Ammon's horn (tissue), 1 donor: ENCODE measurements at places on chromosomes 12 and 14.

DNA sequence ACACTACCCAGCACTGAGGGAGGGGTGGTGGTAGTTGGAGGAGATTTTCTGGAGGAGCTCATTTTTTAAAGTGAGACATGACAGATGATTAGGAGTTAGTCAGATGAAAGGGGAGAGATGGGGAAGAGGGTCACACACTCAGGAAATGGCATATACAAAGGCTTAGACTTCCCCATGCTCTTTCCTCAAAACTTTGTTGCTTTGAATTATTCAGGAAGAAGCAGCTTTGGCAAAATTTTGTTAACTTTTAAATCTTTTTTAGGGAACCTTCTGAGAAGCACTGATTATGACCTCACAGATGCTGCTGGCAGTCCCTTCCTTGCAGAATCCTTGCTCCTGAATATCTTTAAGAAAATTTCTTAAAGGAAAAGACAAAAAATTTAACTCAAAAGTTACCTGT is 19.8 kb downstream of the ALDH6A1 start:
- no peak for DNase-seq

GRCh38 chr14:22898302-22899090 is 15.5 kb downstream of the REM2 start:
- no peak for DNase-seq

DNA sequence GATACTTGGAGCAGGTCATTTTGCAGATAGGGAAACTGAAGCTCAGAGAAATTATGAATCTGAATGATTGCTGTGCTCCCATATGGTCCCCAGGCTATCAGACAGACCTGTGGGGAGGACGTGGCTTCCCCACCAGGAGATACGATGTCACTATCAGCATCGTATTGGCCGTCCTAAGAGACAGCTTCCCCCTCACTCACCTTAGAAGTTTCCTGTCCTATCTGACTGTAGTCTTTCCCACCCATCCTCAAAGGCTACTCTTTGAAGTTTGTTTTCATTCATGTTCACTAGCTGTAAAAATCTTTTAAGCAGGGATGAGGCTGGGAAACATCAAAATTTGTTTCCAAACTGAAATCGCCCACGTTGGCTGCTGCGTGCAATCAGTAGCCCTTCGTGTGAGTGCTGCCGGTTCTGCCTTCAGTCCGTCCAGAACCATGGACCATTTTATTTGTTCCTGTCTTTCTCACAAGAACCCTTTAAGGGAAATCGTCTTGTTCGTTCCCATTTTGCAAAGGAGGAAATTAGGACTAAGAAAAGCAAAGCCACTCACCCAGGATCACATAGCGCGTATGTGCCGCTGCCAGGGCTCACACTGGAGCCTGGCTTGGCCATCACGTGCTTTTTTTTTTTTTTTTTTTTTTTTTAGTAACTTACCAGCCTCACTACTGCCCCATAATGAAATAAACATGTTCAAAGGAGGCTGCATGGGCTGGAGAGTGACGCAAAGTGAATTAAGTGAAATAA is 1.0 kb upstream of the KDM2B start:
- peak; percentile 69 for DNase-seq

DNA sequence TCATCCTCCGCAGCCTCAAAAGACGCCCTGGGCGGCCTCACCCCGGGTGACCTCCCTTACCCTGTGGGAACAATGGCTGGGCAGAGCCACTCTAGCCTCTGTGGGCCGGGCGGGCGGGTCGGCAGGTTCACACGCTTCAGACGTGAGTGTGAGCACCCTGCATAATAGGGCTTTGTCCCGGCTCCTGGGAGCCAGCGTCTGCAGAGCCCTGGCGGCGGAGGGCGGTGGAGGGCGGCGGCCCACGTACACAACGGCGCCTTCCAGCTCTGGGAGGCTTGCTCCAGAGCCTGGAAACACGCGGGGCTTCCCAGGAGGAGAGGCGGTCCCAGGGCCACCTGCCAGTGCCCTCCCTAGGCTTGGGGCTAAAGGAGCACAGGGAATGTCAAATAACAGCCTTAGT is 205.6 kb downstream of the BCL11B start:
- DNase-seq = no peak

- DNase-seq = no peak
Observed at GRCh38 chr12:114919479-114919878, 235.5 kb upstream of the TBX3 start.

- DNase-seq = no peak
Observed at GRCh38 chr14:71372411-71372838, 465.2 kb downstream of the PCNX1 start.

DNA sequence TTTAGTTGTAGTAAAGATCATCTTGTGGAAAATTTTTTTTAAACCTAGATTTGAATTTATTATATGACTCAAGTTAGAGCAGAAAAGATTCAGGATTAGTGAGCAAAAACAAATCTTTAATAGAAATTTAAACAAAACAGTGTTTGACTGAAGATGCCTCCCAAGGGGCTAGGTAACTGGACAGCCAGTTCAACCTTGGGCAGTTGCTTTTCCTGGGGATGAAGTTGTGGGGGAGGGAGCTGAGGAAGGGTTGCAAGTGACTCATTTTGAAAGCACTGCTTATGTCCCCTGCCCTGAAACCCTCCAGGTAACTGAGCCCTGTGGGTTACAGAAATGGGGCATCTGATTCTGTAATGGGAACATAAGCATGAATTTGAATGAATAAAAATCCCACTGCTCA is 13.1 kb downstream of the CFAP54 start:
- no peak for DNase-seq

- no peak for DNase-seq
Observed at GRCh38 chr12:107511292-107511691, 174.3 kb upstream of the PWP1 start.

GRCh38 chr12:68237078-68237477 is 11.5 kb upstream of the IL26 start:
- peak; percentile 22 for DNase-seq

- no peak for DNase-seq
Observed at GRCh38 chr12:62917926-62918325, 17.0 kb downstream of the PPM1H start.

- DNase-seq = no peak
Observed at GRCh38 chr12:49959685-49960473, 1.8 kb upstream of the AQP5 start.

DNA sequence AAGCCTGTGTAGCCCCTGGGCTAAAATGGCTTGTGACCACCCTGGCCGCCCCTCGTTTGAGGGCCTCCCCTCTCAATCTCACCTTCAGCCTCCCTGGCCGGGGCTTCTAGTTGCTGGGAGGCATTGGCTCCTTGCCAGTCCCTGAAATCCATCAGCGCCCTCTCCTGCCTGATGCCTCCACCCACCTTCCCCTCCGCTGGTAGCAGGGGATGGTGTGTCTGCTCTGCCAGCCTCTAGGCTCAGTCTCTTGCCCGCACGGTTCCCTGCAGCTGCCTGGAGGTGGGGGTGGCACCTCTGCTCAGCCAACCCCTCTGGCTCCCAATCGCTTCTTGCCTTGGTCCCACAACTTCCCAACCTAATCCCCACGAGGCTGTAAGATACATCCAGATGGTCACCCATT is 167.9 kb downstream of the PHETA1 start:
- DNase-seq = no peak

DNA sequence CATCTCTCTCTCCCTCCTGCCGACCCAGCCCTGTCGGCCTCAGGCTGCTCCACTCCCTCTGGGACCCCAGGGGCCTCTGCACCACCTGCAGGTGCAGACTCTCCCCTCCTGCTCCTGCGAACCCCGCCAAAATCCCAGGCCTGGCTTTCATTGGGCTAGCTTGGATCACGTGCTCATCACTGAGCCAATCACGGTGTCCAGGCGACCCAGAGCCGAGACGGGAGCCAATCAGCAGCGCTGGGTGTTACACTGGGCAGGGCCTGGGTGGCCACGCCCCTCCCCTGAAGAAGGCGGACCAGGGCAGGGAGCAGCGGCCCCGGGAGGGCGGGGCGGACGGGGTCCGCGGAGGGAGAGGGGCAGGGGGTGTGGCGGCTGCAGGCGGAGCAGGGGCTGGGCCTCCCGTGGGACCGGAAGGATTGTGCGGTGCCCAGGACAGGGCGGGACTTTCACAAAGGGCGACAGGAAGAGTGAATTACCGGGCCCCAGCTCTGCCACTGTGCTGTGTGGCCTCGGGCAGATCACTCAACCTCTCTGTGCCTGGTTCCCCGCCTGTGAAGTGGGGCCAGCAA is 66.6 kb upstream of the FBRSL1 start:
- DNase-seq = no peak

DNA sequence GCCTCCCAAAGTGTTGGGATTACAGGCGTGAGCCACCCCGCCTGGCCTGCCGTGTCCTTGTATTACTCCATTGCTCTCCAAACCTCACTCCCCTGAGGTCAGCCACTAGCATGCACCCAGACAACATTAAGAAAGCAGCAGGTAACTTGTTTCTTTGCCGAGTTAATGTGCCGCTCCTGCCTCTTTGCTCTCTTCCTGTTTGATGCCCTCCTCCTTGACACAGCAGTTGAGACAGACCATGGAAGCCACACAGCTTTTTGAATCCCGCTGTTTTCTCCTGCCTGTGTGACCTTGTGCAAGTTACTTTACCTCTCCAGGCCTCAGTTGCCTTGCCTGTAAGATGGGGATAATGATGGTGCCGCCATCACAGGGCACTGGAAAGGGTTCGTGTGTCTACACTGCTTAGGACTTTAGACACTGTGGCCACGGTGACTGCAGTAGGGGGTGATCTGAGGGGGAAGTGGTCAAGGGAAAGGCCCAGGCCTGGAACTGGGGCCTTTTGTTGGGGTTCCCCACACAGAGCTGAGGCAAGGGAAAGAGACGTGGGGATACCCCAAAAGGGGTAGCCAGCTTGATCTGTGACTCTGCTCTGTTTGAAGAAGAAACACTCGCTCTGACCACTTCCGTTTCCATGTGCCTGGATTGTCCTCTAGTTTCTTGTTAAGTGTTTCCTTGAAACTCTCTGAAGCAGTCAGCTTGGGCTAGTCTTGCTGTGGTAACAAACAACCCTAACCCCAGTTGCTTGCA is 69.3 kb downstream of the RIN3 start:
- no peak for DNase-seq

DNA sequence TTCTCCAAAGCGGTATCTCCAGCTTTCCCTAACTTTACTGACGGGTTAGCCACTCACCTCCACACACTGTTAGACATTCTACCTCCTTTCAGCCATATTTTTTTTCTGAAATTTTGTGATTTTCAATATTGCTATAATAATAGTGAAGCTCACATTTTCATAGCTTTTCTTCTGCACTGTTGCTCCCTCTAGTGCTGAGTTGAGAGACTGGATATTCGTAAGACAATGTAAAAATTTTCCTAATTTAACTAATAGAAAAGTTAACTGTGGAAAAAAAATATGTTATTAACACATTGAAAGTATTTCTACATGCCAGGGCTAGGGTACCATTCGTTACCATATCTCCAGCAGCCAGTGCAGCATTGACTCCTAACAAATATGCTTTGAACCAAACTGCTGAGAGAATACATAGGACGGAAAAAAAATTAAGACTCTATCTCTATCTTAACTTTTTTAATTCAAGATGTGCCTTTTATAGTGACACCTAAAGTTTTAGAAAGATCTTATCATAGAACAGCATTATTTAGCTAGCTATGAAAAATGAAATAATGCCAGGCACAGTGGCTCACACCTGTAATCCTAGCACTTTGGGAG is 48.7 kb upstream of the ABCC9 start:
- DNase-seq = peak; percentile 39

- DNase-seq = no peak
Observed at GRCh38 chr12:88570103-88570502, 10.2 kb downstream of the KITLG start.

DNA sequence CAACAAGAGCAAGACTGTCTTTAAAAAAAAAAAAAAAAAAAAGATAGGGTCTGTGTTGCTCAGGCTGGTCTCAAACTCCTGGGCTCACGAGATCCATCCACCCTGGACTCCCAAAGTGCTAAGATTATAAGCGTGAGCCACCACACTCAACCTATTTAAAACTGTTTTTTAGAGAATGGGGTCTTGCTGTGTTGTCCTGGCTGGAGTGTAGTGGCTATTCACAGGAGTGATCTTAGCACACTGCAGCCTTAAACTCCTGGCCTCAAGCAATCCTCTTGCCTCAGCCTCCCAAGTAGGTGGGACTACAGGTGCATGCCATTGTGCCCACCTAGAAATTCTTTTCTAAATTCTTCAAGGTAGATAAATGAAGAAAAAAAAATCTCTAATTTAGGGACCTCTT is 7.6 kb downstream of the COQ10A start:
- no peak for DNase-seq

DNA sequence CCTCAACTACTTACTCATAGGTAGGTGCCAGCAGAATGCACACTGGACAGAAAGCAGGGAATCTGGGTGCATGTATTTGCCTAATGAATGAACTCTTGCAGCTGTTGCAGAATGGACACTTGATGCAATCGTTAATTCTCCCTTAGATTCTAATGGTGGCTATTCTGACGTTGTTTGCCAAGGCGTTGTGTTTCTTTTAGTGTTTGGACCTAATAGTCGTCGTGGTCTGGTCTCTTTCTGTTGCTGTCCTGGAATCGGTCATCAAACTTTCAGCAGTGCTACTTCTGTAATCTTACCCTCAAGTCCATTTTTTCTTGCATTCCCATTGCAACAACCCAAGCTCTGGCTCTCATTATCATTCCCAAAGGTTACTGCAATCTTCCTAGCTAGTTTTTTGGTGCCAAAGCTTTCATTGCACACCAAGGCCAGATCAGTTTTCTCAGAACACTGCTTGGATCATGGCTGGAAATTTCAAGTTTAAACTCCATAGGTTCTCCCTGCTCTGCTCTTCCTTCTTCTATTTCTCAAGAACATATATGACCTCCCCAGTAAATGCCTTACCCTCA is 31.3 kb downstream of the BMP4 start:
- no peak for DNase-seq

DNA sequence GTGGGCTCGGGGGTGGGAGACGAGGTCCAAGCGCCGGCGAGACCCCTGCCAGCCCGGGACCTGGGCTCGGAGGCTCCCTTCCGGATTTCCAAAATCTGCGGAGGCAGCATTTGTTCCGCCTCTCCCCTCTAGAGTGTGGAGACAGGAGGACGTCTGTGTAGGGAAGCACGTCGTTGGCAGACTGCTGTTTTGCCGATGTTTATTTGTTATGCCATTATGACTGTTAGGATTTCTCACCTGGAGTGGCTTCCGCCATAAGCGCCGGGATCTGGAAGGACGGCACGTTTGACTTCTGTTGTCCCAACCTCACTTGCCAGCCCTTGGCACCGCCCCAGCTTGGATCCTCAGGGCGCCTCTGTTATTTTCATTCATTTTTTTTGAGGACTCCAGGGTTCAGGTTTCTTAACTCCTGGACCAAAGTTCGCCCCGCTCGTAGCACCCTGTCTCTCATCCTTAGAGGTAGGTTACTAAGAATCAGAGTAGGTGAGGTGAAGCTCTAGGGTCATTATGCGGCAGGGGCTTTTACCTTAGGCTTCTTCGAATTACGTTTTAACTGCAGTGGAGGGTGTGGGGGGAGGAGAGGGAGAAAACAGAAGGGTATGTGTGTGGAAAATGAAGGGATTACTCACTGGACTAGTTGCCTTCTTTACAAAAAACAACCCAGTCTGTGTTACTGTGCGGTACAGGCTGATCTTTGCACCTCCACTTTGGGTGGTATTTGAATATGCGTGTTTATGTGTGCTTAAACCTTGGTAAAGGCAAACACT is 547 bp upstream of the PYGL start:
- DNase-seq = peak; percentile 34

- peak; percentile 67 for DNase-seq
Observed at GRCh38 chr12:124551268-124552144, 15.9 kb downstream of the NCOR2 start.

GRCh38 chr14:93941293-93941910 is 14.3 kb downstream of the FAM181A start:
- DNase-seq = no peak

GRCh38 chr14:72049462-72049861 is 117.2 kb downstream of the RGS6 start:
- peak; percentile 2 for DNase-seq

- peak; percentile 74 for DNase-seq
Observed at GRCh38 chr12:63844391-63845341, at the start of gene SRGAP1. SRGAP1 (plus strand) TSS chr12:63844700; CDS start chr12:63844817, 117 bp downstream.
